Endothelial cell of umbilical vein (primary cell): ENCODE measurements at places on chromosomes 16 and 17.
A peak's percentile ranks its signal among the peaks of the same experiment; 100 is the strongest.

GRCh38 chr17:80785477-80786178 lies 206.0 kb upstream of the CHMP6 start:
- DNase-seq = no peak

DNA sequence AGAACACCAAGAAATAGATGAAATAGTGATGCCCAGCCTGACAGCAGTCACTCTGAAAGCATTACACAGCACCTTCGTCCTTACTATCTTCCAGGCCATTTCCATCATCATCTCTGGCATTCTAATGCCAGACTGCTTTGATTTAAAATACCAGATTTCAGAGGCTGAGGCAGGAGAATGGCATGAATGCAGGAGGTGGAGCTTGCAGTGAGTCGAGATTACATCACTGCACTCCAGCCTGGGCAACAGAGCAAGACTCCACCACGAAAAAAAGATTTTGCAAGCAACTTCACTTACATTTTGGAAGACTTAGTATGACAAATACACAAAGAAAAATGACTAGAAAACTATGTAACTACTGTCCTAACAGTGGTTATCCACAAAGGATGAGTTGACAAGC lies 244.0 kb downstream of the CPPED1 start:
- DNase-seq = no peak

GRCh38 chr17:50518384-50519023 lies 10.3 kb downstream of the MYCBPAP start:
- no peak for DNase-seq

GRCh38 chr17:41451154-41451728 lies 10.5 kb upstream of the KRT38 start:
- DNase-seq = no peak

DNA sequence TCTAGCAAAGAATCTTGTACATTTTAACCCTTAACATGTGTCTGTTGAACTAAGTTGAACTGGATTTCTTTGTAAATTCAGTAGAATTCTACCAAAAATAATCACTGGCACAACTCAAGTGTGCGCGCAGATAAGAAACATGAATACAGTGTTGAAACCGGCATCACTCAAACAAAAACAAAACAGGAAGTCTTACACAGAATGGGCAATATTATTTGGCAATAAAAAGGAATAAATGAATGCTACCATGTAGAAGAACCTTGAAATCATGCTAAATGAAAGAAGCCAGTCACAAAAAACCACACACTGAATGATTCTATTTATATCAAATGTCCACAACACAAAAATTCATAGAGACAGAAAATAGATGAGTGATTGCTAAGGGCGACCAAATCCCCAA lies 102.9 kb upstream of the ZFHX3 start:
- no peak for DNase-seq

DNA sequence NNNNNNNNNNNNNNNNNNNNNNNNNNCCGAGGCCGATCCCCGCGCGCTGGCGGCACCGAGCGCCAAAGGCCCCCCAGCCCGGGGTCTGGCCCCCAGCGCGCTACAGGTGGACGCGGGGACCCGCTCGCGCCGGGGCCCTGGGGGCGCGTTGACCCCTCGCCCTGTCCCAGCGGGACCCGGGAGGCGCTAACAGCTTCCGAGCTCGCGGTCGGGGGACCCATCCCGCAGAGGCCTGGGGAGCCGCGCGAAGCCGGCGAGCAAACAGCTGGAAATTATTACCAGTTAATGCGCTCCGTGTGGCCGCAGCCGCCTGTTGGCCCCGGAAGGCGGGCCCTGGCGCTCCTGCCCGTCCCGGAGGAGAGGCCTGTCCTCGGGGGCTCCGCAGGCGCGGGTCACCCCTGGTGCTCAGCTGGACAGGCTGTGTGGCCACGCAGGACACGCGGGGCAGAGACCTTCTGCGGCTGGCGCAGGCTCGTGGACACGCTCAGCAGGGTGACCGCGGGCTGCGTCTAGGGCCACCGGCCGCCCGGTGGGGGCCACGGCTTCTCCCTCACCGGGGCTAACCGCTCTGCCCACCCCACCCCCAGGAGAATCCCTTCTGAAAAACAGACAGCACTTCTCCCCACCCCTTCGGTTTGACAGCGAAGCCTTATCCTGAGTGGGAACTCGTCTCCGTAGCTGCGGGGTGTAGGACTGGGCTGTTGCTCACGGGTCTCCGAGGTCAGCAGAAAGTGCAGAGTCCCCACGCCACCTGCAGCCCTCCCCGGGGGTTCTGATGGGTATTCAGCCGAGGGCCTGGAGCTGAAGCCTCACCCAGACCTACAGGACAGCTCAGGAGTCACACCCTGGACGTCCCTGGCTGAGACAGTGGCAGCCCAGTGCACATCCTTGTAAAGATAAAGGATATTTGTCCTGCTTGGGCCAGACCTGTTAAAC lies 138.7 kb upstream of the RPH3AL start:
- peak; percentile 42 for DNase-seq

DNA sequence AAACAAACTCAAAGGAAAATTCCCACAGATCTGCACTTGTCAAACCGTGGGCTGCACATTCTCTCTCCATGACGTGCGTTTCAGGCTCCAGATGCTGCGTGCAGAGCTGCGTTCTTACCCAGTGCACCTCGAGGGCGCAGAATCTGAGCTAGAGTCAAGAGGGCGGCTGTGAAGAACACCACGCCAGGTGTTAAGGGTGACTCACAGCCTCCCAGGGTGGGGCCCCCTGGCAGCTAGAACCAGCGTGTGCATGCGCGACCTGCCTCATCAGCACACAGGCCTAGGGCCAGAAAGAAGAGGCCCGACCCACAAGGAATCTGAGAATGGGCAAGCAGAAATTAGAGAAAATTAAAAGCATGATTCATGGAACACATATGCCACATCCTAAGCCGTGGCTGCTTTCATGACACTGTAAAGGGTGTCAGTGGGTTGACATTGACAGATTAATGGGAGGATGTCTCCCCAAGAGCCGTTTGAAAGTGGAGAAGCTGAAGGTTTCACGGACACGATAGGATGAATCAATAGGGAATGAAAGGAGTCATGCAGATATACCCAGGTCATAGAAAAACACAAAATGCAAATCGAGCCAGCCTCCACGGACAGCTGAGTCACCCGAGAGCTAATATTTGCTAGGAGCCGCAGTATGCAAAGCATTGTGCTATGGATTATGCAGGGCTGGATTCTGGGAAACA lies 29.0 kb downstream of the MARCHF10 start:
- no peak for DNase-seq
